Suppressor macrophage treated with lipopolysaccharide for 1 hour (primary cell): ENCODE measurements at places on chromosomes 2 and 18.

- peak; percentile 38 for DNase-seq
Observed at GRCh38 chr2:84741182-84741822, 139.6 kb downstream of the TRABD2A start.

- DNase-seq: no peak
Observed at GRCh38 chr2:99695944-99696253, 206.1 kb upstream of the REV1 start.

GRCh38 chr2:141498561-141498960 lies 632.3 kb downstream of the LRP1B start:
- DNase-seq: no peak

DNA sequence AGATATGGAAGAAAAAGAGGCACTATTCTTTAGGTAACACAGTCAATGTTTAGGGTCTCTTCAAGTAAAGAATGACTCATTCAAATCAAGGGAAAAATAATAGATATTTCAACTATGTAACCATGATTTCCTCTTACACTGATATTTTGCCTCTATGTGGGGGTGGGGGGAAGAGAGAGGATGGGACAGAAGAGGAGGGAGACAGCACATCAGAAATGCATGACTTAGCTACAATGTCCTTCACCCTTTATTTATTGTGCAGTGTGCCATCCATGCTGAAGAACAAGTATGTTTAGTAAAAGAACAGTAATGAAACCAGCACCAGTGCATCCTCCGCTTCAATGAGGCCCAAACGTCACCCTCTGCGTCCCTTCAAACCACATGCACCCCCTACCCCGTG lies 204.8 kb downstream of the HDAC4 start:
- DNase-seq: no peak

- DNase-seq: no peak
Observed at GRCh38 chr2:191957996-191958860, 111.3 kb upstream of the CAVIN2 start.

GRCh38 chr2:232421189-232421785 lies 14.6 kb downstream of the ALPG start:
- DNase-seq: no peak

- DNase-seq: peak; percentile 24
Observed at GRCh38 chr2:173077506-173078177, 2.0 kb downstream of the MAP3K20 start.

DNA sequence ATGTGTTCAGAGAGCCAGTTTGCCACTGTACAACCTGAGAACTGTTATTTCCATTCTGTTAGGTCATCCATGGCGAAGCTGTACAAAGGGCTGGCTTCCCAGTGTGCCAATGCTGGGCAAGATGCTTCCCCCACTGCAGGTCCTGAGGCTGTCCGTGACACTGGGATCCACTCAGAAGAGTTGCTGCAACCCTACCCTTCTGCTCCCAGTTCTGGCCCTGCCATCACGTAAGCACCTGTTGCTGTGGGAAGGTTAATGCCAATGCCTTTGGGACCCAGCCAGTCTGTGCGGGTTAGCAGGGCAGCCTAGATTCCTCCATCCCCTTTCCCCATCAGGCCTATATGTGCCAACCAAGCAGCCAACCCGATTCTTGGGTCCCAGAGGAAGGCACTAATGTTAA lies 68.3 kb downstream of the ARHGEF33 start:
- no peak for DNase-seq

- DNase-seq: no peak
Observed at GRCh38 chr2:135641156-135642068, 100.2 kb upstream of the UBXN4 start.

DNA sequence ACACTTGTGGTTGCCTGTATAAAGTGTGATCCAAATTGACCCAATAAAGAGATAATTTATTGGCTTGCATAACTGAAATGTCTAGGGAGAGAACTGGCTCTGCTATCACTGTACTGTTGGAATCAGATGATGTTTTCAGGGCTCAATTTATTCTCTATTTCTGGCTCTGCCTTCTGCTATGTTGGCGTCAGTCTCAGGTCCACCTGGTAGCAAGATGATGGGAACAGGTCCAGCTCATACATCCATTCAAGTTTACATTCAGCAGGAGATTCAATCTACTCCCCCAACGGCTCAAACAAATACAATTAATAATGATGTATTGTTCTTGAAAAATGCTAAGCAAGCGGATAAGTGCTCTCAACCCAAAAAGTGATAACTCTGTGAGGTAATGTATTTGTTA lies 297.7 kb upstream of the SYT4 start:
- no peak for DNase-seq

- DNase-seq: no peak
Observed at GRCh38 chr2:223457301-223457700, 144.9 kb downstream of the SCG2 start.

DNA sequence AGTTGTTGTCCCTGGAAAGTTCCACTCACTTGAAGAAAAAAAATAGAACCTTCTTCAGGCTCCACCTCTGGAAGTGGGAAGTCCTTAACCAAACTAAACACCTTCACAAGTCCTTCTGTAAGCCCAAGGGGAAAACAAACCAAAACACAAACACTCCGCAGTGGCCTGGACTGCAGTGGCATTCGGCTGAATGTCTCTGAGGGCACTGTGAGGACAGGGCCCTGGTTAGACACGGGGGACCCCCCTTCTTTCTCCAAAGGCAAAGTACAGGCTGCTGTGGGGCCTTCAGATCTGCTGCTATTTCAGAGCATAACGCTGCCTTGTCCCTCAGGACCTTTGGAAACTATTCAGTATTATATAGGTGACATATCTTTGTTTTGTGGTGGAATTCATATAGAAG lies 28.1 kb downstream of the FOSL2 start:
- no peak for DNase-seq

DNA sequence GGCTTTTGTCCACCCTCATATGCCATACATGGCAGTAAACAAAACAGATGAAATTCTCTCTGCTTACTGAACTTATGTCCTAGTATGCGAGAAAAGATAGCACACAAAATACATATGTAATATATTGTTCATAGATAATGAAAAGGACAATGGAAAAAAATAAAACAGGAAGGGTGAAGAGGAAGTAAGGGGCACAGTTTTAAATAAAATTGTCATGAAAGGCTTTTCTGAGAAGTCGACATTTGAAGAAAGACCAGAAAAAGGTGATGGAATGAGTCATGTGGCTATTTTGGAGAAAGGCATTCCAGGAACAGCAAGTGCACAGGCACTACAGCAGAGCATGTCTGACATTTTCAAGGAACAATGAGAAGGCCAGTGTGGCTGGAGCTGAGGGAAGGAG lies 56.4 kb downstream of the KCNH7 start:
- DNase-seq: no peak

DNA sequence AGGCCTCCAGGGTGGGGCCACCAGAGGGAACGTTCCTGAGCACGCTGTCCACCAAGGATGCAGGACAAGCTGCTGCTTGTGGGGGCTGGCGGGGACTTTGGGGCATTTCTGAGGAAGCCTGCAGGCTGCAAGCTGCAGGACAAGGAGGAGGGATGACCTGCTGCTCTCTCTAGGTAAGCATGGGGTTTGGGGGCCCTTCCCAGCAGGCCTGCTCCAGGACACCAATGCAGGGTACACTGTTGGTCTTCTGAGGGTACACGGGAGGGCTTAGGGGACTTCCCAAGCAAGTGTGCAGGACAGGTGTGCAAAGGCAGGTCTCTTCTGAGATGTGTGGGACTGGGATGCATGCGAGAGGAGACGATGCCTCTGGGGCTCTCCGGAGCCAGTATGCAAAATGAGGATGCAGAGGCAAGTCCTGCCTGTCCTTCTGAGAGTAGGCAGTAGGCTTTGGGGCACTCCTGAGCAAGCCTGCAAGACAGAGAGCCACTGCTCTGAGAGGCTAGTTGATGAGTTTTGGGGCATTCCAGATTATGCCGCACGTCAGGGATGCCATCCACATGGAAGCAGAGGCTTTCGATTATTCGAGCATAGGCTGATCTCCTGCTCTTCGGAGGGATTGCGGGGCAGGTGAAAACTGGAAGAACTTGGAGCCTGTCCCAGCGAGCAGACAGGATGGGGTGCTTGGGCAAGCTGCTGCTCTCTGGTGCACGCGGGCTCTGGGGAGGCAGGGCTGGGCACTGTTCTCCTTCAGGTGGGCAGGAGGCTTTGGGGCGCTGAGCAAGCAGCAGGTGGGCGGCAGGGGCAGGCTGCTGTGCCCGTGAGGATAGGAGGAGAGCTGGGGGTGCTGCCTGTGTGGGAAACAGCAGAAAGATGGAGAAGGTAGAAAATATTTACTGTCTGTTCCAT lies 44.6 kb downstream of the CNGA3 start:
- DNase-seq: no peak

DNA sequence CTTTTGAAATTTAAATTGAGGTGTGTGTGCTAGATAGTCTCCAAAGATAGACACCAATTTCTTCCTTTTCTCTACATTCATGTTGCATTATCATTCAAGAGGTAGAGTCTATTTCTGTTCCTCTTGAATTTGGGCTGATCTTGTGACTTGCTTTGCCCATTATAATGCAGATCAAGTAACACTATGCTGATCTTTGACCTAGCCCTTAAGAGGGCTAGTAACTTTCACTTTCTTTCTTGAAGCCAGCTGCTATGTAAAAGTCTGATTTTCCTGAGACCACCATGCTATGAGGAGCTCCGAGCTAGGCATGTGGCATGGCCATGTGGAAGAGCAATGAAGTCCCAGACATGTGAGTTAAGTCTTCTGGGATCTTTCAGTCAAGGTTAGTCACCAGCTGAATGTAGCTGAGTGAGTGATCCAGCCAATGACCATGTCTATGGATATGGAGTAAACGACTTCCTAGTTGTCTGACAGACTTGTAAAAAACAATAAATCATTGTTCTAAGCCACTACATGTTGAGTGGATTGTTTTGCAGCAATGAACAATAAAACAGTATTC lies 189.4 kb upstream of the CWC22 start:
- no peak for DNase-seq

DNA sequence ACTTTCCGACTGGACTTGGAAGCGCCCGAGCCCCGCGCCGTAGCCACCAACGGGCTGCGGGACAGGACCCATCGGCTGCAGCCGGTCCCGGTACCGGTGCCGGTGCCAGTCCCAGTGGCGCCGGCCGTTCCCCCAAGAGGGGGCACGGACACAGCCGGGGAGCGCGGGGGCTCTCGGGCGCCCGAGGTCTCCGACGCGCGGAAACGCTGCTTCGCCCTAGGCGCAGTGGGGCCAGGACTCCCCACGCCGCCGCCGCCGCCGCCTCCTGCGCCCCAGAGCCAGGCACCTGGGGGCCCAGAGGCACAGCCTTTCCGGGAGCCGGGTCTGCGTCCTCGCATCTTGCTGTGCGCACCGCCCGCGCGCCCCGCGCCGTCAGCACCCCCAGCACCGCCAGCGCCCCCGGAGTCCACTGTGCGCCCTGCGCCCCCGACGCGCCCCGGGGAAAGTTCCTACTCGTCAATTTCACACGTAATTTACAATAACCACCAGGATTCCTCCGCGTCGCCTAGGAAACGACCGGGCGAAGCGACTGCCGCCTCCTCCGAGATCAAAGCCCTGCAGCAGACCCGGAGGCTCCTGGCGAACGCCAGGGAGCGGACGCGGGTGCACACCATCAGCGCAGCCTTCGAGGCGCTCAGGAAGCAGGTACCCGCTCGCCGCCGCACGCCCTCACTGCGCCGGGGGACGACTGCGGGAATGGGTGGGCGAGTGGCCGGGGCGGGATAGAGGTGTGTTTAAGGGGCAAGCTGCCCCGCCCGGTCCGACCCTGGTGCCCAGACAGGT lies 713 bp downstream of the ATOH8 start:
- DNase-seq: peak; percentile 54

DNA sequence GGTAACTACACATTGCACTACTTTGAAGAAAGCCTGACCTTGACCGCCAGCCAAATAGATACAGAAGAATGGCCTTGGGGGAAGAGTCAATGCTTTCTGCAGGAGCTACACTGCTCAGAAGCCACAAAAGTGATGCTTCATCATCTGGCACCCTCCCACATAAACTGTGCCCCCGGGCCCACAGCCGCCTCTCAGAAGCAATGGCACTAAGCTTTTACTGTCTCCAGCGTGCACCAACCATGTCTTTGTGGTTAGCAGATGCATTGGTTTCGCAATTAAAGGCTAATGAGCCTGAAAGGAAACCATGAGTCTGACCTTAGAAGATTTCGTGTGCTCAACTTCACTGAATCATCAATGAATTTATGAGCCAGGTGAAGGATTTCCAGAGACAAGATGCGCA lies 209.4 kb upstream of the TRIB2 start:
- DNase-seq: peak; percentile 77
